Right ventricle myocardium superior (tissue), 1 donor: ENCODE measurements at places on chromosomes 1 and 21. TPM values are rescaled to one million over a fixed set of nuclear protein-coding genes. Genes with fewer than 3 reads are reported as not detected.
A peak's percentile ranks its signal among the peaks of the same experiment; 100 is the strongest.

DNA sequence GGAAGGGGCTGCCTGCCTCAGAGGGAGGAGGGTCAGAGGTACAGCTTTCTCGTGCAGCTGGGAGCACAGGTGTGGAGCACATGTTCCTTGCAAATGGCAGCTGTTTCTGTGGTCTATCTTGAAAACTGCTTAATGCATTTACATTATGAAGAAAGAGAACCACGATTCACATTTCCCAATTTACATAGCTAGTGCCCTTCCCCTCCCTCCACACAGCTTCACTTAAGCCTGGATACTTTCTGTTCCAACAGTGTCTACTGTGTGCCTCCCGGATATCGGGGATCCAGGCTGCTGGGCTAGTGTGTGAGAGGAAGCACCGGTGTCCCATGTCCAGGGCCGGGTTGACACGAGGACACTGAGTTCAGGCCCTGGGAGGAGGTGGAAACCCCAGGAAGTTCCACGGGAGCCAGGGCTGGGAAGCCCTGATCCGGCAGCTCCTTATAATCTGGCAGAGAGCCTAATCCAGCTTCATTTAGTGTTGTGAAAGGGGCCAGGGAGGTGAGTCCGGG lies 31.6 kb downstream of the TMCC2 start:
- DNase-seq, result peak; percentile 59

The PLA2G2C gene
- not detected for total RNA-seq

The GPR37L1 gene
- 0.05 TPM for total RNA-seq

The ZYG11B gene
- total RNA-seq, result 75.0 TPM

DNA sequence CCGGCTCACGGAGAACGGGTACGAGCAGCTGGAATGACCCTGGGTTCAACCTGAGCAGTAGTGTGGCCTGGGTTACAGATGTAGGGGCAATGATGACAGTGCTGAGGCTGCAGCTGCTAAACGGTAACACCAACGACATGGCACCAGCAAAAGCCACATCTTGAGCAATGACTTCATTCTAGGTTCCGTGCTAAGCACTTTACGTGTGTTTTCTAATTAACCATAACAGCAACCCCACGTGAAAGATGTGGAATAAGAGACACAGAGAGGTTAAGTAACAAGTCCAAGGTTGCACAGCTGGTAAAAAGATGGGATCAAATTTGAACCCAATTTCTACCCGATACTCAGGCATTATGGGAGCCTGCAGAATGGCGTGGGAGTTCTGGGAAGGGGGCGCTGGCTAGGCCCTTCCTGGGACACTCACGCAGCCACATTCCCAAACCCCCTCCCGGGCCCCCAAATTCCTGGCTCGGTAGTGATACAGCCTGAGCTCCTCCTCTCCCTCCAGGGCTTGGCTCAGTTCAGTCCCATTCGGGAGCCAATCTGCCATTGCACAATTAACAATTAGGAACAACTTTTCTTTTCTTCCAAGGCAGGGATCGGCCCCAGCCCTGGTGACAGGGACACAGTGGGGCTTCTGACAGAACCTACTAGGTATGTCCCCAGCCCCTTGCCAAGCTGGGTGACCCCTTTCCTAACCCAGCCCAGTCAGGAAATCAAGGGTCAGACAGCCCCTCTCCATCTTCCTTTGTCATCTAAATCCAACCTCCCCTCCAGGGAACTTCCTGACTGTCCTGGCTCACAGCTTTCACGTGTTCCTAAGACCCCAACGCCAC lies 23.8 kb upstream of the ECE1 start:
- peak; percentile 62 for DNase-seq

The FABP3 gene
- total RNA-seq, result 4,881 TPM

GRCh38 chr21:34865400-34866241 lies 183.5 kb downstream of the RUNX1 start:
- peak; percentile 79 for DNase-seq

The BMP8B gene
- total RNA-seq, result 0.27 TPM

DNA sequence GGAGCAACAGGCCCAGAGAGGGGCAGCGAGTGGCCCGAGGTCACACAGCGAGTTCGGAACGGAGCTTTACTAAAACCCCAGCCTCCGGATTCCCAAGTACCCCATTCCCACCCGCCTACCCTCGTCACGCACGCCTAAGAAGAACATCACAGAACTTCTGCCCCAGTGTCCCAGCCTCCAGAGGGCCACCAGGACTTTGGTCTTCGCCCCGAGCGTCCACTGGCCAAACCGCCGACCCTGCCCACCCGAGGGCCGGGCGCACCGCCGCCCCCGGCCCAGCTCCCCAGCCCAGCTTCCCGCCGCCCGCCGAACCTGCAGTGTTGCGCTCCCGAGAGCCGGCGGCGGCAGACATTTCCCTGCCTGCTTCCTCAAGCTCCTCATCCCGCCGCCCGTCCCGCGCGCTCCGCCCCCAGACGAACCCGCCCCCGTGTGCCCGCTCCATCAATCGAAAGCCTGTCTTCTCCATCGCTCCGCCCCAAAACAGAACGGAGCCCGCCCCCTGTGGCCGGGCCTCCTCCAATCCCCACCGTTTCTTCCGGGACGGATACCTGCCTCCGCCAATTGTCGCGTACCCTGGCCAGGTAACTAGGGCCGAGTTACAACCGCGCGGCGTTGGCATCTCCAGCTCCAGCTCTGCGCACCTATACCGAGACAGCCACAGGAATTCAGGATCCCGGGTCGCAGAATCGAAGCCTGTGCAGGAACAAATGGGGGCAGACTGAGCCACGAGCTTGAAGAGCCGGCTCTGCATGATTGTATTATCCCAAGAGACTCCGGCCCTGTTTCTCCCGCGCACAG lies 15.3 kb downstream of the INPP5B start:
- DNase-seq, result peak; percentile 97

DNA sequence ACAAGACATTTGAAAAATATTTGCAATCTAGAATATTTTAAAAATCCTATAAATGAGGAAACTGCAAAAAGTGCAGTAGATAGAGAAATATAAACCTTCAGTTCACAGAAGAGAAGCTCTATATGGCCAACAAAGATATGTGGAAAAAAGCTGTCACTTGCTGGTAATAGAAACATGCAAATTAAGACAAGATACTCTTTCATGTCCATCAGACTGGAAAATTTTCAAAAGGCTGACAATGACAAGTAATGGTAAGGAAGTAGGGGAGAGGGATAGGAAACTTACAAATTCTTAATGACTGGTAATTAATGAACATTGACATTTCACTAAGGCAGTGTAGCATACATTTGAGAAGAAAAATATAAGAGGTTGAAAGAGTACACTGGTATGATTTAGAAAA lies 147.9 kb downstream of the MRPL39 start:
- DNase-seq, result no peak

GRCh38 chr1:245859493-245860114 lies 647.5 kb downstream of the SMYD3 start:
- DNase-seq, result no peak

- no peak for DNase-seq
Observed at GRCh38 chr1:65399003-65399402, 21.5 kb upstream of the LEPR start.

The OLFM3 gene
- not detected for total RNA-seq

The NIPAL3 gene
- total RNA-seq, result 31.8 TPM

DNA sequence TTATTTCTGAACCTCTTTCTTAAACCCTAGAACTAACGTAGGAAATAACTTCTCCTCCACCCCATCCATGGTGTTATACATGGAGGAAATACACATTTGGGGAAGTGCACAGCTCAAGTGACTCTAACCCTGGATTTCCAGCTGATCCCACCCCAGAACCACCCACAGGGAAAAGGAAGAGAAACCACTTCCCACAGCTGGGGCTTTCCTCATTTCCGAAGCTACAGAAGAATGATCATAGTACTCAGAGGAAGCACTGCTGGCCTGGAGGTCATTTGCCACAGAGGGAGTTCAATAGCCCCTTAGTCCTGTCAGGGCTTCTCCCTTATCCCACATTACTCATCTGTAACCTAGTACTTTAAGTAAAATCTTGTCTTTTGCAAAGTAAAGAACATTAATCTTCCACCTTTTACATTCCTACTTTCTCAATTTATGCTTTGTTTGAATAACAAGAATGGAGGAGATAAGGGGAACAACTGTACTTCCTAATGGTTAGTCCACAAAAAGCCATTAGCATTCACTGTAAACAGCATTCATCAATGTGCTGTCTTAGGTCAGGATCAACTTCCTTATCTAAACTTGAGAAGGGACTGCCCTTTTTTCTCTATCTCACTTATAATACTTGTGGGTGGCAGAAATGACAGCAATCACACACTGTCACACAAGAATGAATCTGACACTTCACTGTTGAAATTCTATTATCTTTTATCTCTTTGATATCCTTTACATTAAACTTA lies 63.0 kb upstream of the RGS1 start:
- no peak for DNase-seq

DNA sequence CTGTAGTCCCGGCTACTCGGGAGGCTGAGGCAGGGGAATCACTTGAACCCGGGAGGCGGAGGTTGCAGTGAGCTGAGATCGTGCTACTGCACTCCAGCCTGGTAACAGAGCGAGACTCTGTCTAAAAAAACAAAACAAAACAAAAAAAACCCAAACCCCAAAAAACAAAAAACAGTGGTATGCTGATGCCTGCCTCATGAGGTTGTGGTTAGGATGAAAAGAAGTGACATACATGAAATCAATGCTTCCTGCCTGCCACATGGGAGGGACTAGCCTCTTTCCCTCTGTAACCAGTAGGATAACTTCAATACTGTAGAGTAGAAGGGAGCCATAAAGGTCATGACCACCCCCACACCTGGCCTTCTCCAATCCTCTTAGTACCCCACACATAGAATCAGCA lies 55.2 kb downstream of the TENT5C start:
- no peak for DNase-seq

GRCh38 chr1:181818459-181818858 lies 243.1 kb downstream of the ZNF648 start:
- no peak for DNase-seq

GRCh38 chr1:40167317-40167716 lies 6.1 kb downstream of the RLF start:
- no peak for DNase-seq

The TFB2M gene
- total RNA-seq, result 18.6 TPM

DNA sequence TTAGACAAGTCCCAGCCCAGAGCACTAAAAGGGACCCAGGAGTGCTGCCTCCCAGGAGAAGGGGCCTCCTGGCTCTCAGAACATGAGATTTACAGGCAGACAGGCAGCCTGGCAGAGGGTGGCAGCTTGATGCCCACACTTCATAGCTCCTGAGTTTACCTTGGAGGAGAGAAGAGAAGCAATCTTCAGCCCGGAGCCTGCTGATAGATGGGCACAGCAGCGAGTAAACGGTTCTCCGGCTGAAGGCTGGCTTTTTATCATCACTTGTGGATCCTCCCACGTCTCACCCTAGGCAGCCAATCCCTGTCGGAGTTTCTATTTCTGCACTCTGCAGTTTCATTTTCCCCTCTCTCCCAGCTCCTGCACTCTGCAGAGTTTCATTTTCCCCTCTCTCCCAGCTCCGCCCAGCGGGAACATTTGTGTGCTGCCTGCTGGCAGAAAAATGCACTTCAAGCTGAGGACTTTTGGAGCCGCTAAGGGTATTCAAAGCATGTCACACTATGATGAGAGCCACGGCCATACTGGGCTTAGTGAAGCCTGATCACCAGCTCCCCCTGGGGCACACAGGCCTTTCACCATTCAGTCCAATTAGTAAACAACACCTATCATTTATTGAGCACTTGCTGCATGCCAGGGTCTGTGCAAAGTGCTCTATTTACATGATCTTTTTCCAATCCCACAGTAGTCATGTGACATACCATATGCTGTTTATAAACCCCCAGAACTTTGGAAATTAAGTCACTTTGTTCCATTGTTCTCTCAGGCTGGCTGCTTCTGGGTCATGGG lies at the start of gene IFI6:
IFI6 (minus strand) TSS at position 229 of the 786 bp plus-strand sequence. CDS start 2,878 bp downstream, outside the sequence.
- DNase-seq, result peak; percentile 86

DNA sequence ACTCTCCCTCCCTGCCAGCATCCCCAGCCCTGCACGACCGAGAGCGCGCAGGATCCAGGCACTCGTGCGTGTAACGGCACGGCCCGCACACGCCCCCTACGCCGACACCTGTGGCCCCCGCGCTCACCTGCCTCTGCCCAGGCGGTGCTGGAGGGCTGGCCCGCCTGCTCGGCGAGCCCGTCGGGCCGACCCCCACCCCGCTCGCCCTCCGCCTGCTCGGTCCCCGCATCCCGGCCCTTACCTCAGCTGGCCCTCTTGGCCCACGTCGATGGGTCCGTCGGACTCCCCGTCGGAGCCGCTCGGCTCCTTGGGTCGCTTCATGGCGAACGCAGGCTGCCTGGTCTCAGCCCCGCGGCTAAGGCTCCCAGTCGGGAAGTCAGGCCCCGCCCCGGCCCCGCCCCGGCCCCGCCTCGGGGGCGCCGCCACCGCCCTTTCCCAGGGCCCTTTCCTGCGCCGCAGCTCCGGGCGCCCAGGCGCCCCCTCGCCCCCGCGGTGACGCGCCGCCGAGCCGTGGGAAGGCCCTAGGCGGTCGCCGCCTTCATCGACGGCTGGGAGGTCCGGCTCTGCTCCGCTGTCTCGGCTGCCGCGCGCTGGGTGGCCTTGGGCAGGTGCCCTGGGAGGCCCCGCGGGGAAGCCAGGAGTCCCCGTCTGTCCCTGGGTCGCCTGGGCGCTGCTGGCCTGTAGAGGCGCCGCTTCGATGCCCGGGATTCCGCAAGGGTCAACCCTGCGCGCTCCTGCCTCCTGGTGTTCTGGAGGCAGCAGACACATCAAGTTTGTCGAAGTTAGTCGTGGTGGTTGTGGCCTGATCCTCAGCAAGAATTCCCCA lies at the start of gene HEYL:
HEYL (minus strand) TSS at position 339 of the 826 bp plus-strand sequence; CDS start at position 321, 18 bp downstream.
- DNase-seq, result peak; percentile 89

DNA sequence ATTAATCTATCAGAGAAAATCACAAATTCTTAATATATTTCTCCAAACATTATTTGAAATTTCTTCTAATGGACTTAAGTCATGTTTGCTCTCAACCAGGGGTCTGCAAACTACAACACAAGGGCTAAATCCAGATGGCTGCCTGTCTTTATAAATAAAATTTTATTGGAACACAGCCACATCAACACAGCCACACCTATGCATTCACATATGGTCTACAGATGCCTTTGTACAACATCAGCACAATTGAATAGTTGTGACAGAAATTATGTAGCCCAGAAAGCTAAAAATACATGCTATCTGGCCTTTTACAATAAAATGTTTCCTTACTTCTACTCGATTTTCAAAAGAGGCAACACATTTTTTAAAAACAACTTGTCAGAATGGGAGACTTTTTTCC lies 103.9 kb downstream of the DPYD start:
- no peak for DNase-seq

DNA sequence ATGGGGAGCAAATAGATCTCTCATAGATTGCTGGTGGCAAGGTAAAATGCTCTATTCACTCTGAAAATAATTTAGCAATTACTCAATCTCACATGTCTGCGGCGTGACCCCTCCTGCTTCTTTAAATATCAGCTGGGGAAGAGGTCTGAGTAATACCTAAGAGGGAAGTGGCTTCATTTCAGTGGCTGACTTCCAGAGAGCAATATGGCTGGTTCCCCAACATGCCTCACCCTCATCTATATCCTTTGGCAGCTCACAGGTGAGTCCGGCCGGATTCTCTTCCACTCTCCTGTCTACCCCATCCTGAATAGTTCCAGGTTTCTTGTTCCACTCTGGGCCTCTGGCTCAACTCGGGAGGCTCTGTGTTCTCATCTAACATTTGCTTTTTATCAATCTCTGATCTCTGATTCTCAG lies at the start of gene SLAMF7:
SLAMF7 (plus strand) TSS at position 150 of the 414 bp plus-strand sequence; CDS start at position 205, 55 bp downstream.
- peak; percentile 42 for DNase-seq

- no peak for DNase-seq
Observed at GRCh38 chr1:84156210-84156621, 12.1 kb downstream of the PRKACB start.
